ENCODE measurements at places on chromosomes 4 and X. TPM values are rescaled to one million over a fixed set of nuclear protein-coding genes. Genes with fewer than 3 reads are reported as not detected.

DNA sequence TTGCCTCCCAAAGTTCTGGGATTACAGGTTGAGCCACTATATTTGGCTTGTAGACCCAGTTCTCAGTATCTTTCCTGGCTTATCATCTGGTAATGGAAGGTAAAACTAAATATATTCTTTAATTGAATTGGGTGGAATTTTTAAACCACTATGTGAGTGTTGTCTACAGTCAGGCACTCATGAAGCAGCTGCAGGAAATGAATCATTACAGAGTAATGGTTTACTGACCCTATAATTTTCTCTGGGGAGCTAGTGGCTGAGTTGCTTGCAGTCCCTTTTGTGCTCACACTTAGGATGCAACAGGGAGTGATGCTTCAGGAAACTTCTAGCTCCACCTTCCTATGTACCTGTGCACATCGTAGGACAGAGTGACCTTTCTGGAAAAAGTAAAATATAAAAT lies 4.1 kb upstream of the UGT2B7 start:
- peaks cover 47% of the 10 kb centered on the region for H3K4me1 ChIP-seq
- H3K27ac ChIP-seq, result peak overlapping the region; percentile 42

GRCh38 chr4:48742412-48742811 lies 37.7 kb downstream of the FRYL start:
- peaks cover 4% of the 10 kb centered on the region for H3K36me3 ChIP-seq
- DNase-seq, result peak; percentile 6
- H3K27ac ChIP-seq, result peak overlapping the region; percentile 25
- peaks cover 33% of the 10 kb centered on the region for H3K4me1 ChIP-seq

GRCh38 chrX:88584283-88584682 lies 162.7 kb upstream of the CPXCR1 start:
- DNase-seq, result no peak
- H3K36me3 ChIP-seq, result no peaks in the 10 kb centered on the region
- no peak overlapping the region for H3K27ac ChIP-seq
- no peaks in the 10 kb centered on the region for H3K4me1 ChIP-seq
- no peak overlapping the region for H3K4me3 ChIP-seq

DNA sequence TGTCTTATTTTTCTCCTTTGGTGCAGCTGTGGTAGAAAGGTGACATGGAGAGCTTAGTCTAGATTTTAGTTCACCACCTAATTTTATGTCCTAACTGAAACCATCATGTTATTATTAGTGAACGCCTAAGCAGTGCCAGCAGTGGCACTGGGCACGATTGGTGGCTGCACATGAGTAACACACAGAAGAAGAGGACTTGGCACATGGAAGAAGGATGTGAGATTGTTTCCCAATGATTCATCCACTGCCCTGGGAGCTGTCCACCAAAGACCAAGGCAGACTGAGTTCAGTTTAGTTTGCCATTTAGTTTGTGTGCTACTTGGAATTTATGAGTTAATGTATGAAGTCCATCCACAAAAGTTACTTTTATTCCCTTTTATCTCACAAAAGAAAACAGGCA lies 68.1 kb upstream of the NAP1L5 start:
- H3K27me3 ChIP-seq, result no peaks in the 10 kb centered on the region
- H3K4me1 ChIP-seq, result peaks cover 41% of the 10 kb centered on the region
- H3K4me3 ChIP-seq, result no peak overlapping the region

DNA sequence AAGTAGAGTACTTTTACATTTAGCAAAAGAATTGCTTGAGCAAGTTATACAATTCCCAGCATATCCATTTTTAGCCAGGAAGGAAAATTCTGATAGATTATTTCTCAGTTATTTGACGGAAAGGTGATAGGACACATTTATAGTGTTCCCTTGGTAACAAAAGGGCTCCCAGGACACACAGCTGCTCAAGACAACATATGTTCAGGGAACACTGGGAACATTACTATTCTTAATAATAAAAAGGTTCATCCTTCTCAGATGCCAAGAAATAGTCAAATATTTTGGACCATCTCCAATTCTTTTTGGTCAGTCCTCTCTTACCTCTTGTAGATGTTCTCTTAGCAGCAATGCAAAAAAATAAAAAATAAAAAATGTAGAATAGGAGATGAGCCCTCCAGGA lies 66.8 kb upstream of the SMAD1 start:
- no peak for DNase-seq
- no peaks in the 10 kb centered on the region for H3K27me3 ChIP-seq
- H3K27ac ChIP-seq, result no peak overlapping the region
- no peaks in the 10 kb centered on the region for H3K36me3 ChIP-seq

DNA sequence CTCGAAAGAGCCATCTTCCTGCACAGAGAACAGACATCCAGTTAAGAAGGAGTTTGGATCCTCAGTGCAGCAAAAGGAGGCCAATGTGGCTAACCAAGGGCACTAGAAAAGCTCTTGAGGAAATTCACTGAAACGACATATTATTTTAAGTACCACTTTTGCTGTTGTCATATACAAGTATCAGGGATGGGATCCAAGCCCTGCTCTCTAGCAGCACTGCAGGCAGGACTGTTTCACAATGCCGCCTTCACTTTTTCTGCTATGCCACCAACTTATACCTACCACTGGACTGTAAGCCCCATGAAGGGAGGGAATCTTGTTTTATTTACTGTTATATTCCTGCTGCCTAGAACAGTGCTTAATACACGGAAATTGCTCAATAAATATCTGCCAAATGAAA lies 299.0 kb downstream of the NR3C2 start:
- H3K36me3 ChIP-seq, result no peaks in the 10 kb centered on the region
- H3K4me1 ChIP-seq, result no peaks in the 10 kb centered on the region
- DNase-seq, result no peak
- H3K4me3 ChIP-seq, result no peak overlapping the region
- H3K27me3 ChIP-seq, result peaks cover 6% of the 10 kb centered on the region

GRCh38 chr4:144267084-144267483 lies 126.6 kb upstream of the GYPA start:
- DNase-seq, result no peak
- H3K27ac ChIP-seq, result no peak overlapping the region
- H3K4me3 ChIP-seq, result no peak overlapping the region
- H3K27me3 ChIP-seq, result no peaks in the 10 kb centered on the region
- no peaks in the 10 kb centered on the region for H3K4me1 ChIP-seq
- H3K36me3 ChIP-seq, result no peaks in the 10 kb centered on the region

GRCh38 chr4:114225436-114225835 lies 246.0 kb upstream of the ARSJ start:
- no peaks in the 10 kb centered on the region for H3K27me3 ChIP-seq
- no peak overlapping the region for H3K27ac ChIP-seq
- DNase-seq, result no peak
- H3K36me3 ChIP-seq, result no peaks in the 10 kb centered on the region

DNA sequence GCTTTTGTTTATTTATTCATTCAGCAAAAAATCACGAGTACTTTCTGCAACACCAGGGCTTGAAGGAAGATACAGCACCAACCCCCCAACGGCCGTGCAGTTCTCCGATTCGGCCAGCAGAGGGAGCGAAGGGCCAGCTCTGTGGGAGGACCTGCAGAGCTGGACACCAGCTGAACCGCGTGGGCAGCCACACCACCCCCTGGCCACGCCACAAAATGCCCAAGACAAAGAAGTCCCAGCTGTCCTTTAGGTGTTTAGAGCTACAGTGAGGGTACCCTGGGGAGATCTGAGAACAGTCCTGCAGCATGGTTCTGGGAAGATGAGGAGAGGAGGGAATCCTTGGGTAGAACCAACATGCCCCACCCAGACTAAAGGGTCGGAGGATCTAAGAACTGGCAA lies 83.1 kb downstream of the RELL1 start:
- H3K4me3 ChIP-seq, result peak overlapping the region; percentile 25
- no peak overlapping the region for H3K27ac ChIP-seq
- DNase-seq, result peak; percentile 68
- H3K27me3 ChIP-seq, result no peaks in the 10 kb centered on the region
- H3K4me1 ChIP-seq, result peaks cover 32% of the 10 kb centered on the region

DNA sequence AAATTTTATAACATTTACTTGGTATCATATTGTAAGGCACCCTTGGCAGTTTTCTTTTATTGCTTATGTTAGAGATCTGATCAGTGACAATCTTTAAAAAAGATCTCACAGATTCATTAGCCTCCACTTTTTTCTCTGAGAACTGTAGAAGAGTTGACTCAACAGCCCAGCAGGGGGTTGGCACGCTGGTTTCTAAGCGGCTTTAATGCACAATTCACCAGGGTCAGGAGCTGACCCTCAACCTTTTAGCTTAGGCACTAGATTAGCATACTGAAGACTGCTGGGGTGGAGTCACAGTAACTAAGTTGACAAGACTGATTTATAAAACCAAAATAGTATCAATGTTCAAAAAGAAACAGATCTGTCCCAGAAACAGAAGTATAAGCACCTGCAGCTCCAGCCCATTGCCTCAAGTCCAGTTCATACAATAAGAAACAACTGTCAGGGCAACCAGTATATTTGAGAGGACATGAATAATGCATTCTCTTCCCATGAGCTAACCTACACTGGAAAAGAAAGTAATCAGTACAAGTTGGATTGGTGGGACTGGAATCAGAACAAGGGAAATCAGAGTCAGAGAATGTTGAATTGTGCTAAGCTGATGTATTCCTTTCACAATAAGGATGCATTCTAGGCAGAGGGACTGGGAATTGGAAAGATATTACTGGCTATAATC lies 77.6 kb downstream of the PDE5A start:
- H3K27ac ChIP-seq, result peak overlapping the region; percentile 22
- H3K4me1 ChIP-seq, result peaks cover 21% of the 10 kb centered on the region
- no peaks in the 10 kb centered on the region for H3K27me3 ChIP-seq
- peak; percentile 47 for DNase-seq

DNA sequence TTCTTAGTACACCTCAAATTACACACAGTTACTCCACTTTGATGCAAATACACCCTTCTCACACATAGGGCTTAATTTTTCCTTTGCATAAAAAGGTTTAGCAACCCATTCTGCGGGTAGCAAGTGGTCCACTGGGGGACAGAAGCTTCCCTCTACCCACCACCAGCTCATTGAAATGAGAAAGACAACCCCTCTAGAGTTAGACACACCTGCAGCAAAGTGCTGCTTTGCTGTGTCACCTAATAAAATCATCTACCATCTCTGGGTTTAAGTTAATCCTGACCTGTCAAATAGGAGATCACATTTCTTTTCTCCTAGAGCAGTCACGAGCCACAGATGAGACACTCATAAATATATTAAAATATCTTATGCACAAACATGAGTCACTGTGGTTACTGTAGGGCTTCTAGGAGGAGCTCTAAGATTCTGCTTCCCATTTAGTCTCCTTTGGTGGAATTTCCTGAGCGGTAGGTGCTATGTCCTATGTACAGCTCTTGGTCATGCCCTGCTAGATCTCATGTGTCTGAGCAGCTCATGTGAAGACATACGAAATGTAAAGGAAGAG lies 11.9 kb downstream of the BMX start:
- no peak overlapping the region for H3K27ac ChIP-seq
- no peaks in the 10 kb centered on the region for H3K36me3 ChIP-seq
- no peak for DNase-seq
- H3K27me3 ChIP-seq, result no peaks in the 10 kb centered on the region
- no peak overlapping the region for H3K4me3 ChIP-seq
- H3K4me1 ChIP-seq, result no peaks in the 10 kb centered on the region

- peaks cover 12% of the 10 kb centered on the region for H3K4me1 ChIP-seq
- peak; percentile 58 for DNase-seq
- H3K27me3 ChIP-seq, result no peaks in the 10 kb centered on the region
- no peaks in the 10 kb centered on the region for H3K36me3 ChIP-seq
- H3K27ac ChIP-seq, result no peak overlapping the region
Observed at GRCh38 chr4:112031712-112032328, 113.4 kb upstream of the FAM241A start.

DNA sequence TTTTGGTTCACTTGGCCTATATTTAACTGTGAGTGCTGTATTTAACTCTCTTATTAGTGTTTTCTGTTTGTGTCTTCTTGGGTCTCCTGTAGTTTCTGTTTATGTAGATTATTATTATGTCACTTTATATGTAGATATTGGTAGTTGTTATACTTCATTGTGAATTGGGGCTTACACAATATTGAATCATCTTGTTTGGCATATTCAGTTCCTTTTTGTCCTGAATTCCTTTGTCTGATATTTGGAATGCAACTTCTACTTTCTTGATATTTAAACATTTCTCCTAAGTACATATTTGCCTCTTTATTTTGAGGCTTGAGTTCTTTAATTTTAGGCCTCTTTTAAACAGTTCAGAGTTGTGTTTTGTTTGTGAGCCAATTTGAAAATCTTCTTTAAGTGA lies 544.8 kb upstream of the ADGRL3 start:
- H3K27ac ChIP-seq, result no peak overlapping the region
- no peak for DNase-seq
- no peaks in the 10 kb centered on the region for H3K27me3 ChIP-seq
- peaks cover 40% of the 10 kb centered on the region for H3K4me1 ChIP-seq
- H3K36me3 ChIP-seq, result peaks cover 4% of the 10 kb centered on the region
- no peak overlapping the region for H3K4me3 ChIP-seq

The GYPA gene
- not detected for total RNA-seq

The PNMA3 gene
- not detected for total RNA-seq

The MMRN1 gene
- not detected for total RNA-seq

The WFS1 gene
- 65.2 TPM for total RNA-seq

Measured in HFFc6 (cell line).